ENCODE measurements at places on chromosomes 7 and 10.

DNA sequence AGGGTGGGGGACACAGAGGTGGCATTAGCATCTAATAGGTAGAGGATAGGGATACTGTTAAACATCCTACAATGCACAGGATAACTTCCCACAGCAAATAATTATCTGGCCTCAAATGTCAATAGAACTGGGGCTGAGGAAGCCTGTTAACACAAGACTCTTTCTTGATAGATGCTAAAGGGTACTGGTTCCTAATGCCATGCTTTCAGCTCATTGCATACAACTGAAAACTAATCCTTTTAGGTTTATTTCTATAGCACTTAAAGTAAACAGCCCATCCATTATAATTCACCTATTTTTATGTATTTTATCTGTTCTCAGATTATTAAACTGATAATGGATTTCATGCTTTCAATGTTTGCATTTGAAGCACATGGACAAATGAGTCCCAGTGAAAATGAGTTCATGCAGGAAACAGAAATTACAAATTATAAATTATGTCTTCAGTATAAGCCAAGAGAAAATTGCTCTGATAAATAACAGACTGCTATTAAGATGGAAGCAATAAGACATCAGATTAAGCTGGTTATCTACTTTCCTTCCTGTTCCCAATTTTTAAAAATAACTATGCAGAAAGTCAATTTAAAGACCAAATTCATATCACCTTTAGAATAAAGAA is 66.4 kb downstream of the AKR1D1 start:
- DNase-seq, result no peak

DNA sequence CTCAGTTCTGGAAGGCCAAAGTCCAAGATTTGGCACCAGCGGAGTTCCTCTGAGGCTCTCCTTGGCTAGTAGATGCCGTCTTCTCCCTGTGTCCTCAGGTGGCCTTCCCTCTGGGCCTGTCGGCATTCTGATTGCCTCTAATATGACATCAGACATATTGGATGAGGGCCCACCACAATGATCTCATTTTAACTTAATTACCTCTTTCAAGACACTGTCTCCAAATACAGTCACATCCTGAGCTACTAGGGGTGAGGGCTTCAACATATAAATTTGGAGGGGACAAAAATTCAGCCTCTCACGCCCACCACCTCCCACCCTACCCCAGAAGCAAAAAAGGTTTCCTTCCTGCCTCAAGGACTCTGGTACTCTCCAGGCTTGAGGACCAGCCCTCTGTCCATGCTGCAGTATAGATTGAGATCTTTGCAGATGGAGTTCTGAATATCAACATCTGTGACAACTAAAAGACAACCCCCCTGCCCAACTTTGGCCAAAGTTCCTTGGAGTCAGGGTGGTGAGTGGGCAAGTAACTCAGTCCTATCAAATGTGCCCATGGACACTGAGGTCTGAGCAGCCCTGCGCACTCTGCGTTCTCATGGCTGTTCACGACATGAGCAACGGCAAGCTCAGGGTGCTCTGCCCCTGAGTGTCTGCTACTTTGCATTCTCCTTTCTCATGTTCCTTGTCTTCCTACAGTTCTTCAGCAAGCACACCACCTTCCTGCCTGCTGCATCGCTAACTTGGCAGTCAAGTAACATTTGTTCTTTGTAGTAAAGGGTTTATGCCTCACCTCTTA is 11.5 kb downstream of the TMEM176B start:
- DNase-seq, result no peak

DNA sequence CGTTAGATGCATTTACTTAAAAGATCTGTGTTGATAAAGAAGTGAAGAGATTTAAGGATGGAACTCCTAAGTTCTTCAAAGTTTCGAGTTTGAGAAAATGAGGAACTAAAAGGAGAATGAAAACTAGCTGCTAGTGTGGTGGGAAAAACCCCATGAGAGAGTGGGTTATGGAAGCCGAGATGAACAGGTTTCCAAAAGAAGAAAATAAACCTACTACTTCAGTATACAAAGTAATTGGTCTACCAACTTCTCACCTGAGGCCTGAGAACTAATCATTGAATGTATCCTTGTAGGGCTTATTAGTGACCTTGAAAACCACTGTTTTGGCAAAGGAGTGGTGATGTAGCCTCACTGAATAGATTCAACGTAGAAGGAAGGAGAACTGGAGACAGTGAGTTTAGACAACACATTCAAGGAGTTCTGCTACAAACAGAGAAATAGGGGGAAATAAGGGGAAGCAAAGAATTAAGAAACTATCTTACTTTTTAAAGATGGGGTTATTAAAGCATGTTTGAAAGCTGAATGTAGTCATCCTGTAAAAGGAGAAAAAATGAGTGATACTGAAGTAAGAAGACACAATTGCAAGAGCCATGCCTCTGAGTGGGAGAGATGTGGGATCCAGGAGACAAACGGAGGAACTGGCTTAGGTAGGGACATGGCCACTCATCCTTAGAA is 50.8 kb downstream of the CH25H start:
- no peak for DNase-seq

DNA sequence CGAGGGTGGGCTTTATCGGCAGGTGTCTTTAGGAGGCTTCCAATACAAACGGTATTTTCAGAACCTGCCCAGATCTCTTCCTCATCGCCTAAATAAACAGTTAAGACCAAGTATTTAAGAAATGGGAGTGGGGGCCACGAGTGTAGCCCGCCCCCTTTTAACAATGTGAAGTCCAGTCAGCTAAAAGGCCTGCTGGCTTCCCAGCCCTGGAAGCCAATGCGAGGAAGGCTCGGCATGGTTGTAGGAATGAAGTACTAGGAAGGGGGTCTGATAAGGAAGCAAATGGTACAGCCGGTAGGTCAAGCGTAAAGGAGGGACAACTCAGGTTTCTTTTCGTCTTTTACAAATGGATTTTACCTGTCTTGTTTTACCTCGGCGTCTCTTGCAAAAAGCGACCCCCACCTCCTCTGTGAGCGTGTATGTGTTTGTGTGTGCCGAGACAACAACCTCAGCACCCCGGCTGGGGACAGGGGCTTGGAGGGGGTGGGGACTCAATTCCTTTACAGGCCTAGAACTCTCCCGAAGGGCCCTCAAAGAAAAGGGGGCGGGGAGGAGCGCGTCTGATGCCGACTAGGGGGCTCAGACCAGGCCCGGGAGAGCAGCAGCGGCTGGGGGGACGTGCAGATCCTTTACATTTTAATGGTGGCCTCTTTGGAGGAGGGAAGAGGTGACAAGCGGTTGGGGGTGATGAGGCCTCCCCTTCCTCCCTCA is 147.6 kb downstream of the GPR85 start:
- peak; percentile 44 for DNase-seq

DNA sequence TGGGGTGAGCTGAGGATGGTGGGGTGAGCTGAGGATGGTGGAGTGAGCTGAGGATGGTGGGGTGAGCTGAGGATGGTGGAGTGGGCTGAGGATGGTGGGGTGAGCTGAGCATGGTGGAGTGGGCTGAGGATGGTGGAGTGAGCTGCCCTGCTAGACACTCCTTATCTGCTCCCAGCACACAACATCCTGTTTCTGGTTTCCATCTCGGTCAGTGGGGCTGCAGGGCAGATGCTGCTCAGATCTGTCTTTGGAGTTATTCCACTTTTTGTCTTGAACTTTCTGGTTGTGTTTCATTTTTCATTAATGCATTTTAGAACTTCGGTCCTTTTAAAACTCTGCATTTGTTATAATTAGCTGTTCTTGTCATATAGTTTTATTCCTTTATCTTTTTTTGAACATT is 67.9 kb upstream of the ANTXRL start:
- no peak for DNase-seq

DNA sequence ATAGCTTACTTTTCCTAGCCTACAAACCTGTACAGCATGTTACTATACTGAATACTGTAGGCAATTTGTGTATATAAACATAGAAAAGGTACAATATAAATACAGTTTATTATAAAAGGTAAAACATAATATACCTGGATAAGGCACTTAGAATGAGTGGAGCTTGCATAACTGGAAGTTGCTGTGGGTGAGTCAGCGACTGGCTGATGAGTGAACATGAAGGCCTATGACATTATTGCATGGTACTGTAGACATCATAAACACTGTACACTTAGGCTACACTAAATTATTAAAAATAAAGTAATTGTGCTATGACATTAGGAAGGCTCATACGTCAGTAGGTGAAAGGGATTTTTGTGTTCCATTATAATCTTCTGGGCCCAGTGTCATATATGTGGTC is 228.8 kb downstream of the HDAC9 start:
- no peak for DNase-seq

DNA sequence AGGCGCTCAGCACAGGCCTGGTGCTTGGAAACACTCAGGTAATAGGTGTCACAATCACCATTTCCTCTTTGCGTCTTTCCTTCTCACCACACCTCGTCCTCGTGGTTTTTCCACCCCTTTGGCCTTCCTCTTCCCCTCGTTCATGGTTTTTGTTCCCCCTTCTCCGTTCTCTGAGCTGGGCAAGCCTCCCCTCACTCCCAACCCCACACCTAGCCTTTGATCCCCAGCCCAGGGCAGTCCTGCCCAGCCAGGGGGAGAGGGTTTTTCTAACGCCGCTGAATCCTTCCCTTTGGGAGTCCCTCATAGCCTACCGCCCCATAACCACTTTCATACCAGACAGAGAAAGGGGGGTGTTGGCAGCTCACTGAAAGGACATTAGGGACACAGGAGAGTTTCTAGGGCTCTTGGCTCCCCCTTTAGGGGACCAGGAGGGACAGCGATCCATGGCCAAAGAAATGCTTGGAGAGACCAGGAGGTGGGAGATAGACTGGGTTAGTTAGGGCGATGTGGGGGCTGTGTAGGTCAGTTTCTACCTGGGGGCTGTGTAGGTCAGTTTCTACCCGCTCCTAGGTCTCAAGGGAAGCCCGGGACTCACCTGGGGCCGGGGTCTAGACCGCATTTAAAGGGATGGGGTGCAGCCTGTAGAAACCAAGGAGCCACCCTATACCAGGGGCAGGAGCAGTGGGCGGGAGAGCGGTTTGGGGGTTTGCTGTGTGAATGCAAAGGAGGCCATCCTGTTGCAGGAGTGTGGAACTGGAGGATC is 1.4 kb downstream of the EPHB4 start:
- DNase-seq, result no peak

GRCh38 chr10:33240258-33240657 is 94.2 kb downstream of the NRP1 start:
- no peak for DNase-seq

DNA sequence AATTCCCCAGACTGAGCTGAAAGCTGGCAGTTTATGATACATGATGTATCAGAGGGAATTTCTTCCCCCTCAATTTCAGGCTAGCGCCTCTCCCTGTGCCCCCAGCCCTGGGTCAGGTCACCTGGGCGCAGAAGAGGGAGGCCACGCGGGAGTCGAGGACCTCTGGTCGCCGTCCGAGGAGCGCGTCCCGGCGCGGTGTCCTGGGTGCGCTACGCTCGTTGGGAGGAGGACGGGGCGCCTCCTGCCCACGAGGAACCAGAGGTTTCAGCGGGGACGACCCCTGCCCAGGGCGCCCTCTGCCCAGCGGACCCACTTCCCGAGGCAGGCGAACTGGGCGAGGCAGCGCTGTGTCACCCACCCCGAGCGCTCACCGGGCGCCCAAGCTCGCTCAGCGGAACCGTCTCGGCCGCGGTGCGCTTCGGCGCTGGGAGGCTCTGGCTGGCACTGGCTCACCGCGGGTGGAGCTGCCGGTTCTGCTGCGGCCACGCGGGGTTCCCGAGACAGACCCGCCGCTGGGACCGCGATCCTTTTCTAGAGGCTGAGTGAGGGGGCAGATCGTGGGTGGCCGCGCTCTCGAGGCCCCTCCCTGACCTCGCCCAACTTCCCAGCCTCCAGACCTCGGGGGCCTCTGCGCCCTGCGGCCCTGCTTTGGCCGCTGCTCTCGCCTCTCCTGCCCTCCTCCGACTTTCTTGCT is at the start of gene FAM237B:
Gene FAM237B, minus strand, starts transcription at position 504 of the 694 bp plus-strand sequence. CDS start 1,556 bp downstream, outside the sequence.
- DNase-seq, result no peak

DNA sequence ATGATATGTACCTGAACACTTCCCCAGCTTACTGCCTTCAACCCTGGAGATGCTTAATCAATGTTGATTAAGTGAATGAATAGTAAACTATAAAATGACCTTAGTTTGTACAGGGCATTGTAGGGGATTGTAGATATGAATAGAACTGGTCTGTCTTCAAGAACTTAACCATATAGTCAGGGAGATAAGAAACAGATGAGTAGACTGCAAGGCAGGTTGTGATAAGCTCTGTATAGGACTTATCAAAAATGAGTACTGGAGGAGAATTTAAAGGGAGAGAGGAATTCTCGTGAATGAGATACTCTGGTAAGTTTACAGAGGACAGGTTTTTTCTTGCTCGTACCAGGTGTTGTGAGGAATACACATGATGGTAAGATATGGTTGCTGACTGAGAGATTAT is 27.6 kb downstream of the SGPL1 start:
- DNase-seq, result no peak

DNA sequence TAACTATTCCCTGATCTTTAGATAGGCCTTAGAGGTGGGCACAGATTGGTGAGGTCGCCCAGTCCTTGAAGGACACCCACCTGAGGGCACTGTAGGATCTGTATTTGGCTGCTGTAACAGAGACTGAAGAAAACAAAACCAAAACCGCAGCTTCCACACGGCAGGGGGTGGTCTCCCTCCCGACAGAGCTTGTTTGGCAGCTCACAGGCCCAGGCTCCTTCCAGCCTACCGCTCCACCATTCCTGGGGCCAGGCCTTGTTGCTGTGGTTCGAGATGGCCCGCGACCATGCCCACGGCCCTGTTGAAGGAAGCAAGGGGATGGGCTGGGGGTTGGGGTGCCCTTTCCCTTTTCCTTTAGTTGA is 30.4 kb downstream of the ZNF783 start:
- DNase-seq, result no peak

GRCh38 chr10:71667387-71667752 is 52.2 kb downstream of the C10orf105 start:
- no peak for DNase-seq

GRCh38 chr10:132595854-132596253 is 58.3 kb downstream of the INPP5A start:
- DNase-seq, result no peak

GRCh38 chr7:46079421-46079820 is 158.3 kb upstream of the IGFBP3 start:
- no peak for DNase-seq

DNA sequence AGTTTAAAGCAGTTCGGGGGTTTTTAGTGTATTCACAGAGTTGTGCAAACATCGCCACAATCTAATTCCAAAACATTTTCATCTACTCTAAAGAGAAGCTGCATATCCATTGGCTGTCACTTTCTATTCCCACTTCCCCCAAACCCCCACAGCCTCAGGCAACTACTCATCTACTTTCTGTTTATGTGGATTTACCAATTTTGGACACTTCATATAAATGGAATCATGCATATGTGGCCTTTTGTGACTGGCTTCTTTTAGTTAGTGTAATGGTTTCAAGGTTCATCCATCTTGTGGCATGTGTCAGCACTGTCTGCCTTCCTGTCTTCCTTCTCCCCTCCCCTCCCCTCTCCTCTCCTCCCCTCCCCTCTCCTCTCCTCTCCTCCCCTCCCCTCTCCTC is 78.5 kb upstream of the FZD1 start:
- DNase-seq, result no peak

- DNase-seq, result no peak
Measured at GRCh38 chr7:106720641-106721040, 59.7 kb upstream of the CCDC71L start.

DNA sequence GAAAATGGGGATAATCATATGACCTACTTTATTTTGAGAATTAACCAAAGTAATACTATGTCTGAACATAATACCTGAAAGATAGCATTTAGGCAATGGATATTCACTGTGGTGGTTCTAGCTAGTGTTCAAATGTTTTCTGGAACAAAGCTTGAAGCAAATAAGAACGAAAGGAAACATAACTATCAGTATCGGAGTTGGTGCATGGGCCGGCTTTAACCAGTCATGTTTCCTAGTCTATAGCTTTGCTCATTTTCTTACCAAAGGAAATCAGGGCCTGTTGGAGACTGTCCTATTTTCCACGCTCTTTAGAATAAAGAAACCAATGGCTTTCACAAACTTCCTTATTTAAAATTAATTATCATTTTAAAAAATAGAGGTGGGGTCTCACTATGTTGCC is 8.9 kb downstream of the IL2RA start:
- no peak for DNase-seq
